Ascending aorta (tissue), 2 donors: ENCODE measurements at places on chromosomes 2 and 18.
A peak's percentile ranks its signal among the peaks of the same experiment; 100 is the strongest.

DNA sequence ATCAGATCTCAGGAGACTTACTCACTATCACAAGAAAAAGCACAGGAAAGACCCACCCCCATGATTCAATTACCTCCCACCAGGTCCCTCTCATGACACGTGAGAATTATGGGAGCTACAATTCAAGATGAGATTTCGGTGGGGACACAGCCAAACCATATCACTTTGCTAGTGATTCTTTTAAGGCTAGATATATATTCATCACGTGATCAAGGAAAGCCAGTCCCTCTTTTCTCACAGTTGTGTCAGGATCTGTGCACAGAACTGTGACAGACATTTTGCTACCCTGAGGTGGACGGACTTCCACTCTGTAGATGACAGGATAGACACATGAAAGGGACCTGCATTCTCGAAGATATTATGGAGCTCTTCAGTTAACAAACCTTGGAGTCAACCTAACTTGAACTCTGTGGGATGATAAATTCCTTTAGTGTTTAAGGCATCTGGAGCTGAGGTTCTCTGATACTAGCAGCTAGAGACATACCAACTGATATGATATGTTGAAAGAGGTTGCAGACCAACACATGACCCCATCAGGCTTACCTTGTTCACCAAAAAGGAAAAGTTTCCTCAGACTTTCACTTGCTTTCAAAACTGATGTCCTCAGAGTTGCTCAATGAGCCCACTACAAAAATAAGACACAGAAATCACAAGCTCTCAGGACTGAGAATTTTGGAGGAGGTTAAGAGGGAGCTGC, 66.3 kb upstream of the SCG2 start:
- no peak overlapping the region for H3K27ac ChIP-seq
- H3K4me1 ChIP-seq, result no peaks in the 10 kb centered on the region
- DNase-seq, result no peak
- no peak overlapping the region for H3K4me3 ChIP-seq

DNA sequence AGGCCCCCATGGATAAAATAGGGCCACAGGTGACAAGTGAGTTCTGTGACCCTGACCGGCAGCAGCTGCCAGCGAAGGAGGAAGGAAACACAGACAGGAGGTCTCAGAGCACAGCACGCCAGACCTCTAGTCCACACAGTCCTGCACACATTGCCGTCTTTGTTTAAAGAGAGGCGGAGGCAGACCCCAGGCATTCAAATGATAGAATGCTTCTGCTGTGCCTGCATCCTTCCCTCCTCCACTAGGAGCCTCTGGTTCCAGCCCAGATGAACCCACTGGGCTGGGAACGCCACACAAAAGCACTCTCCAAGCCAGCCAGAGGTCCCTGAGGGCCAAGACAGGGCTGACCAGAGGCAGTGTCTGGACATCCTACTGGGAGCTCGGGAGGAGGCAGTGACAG, 118.7 kb downstream of the KLHL29 start:
- no peaks in the 10 kb centered on the region for H3K27me3 ChIP-seq
- H3K4me3 ChIP-seq, result no peak overlapping the region
- peaks cover 10% of the 10 kb centered on the region for H3K4me1 ChIP-seq
- no peak for DNase-seq
- H3K27ac ChIP-seq, result no peak overlapping the region
- no peaks in the 10 kb centered on the region for H3K36me3 ChIP-seq

DNA sequence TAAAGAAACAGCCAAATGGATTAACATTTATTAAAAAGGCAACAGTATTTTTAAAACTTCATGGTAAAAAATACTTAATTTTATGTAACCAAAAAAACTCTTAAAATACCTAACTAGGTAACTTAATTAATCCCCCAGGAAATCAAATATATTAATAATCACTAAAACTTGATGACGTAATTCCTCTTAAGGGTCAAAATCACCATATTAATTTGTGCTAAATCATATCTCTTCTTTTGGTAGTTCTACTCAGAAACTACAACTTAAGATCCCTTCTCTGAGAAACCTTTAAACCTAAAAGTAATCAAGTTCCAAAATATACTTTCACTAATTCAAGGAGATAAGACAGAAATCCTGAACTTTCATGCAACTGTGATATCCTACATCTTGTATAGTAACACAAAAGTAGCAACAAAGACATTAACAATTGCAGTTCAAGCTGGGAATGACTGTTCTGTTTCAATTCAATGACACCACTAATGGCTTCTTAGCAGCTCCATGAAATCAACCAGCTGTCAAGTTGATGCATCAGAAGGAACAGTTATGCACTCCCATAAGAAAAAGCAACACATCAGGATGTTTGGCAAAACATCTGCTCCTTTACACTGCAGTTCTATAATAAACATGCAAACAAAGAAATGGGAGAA, 4.0 kb downstream of the BAZ2B start:
- DNase-seq, result no peak
- H3K4me1 ChIP-seq, result peaks cover 2% of the 10 kb centered on the region
- no peaks in the 10 kb centered on the region for H3K36me3 ChIP-seq
- peak overlapping the region; percentile 20 for H3K27ac ChIP-seq
- no peaks in the 10 kb centered on the region for H3K27me3 ChIP-seq
- peak overlapping the region; percentile 77 for H3K4me3 ChIP-seq

DNA sequence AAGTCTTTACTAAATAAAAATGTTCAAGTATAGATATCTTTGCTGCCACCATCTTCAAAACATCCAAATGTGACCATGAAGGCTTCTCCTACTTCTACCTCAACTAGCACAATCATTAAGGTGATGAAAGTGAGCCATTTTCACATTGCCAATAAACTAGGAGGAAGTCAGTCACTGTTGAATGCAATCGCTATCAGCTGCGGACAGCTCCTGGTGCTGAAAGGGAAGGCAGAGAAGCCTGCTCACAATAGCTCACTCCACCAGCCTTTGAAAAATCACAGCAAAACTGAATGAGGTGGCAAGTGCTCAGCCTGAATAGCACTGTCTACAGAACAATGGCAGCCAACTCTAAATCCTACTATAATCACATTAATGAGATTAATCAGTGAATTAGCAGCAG, 2.2 kb downstream of the MYT1L start:
- H3K4me1 ChIP-seq, result no peaks in the 10 kb centered on the region
- no peaks in the 10 kb centered on the region for H3K27me3 ChIP-seq
- DNase-seq, result no peak
- no peaks in the 10 kb centered on the region for H3K36me3 ChIP-seq
- no peak overlapping the region for H3K27ac ChIP-seq

- no peak overlapping the region for H3K27ac ChIP-seq
- DNase-seq, result no peak
- H3K36me3 ChIP-seq, result no peaks in the 10 kb centered on the region
- no peak overlapping the region for H3K4me3 ChIP-seq
- no peaks in the 10 kb centered on the region for H3K27me3 ChIP-seq
Measured at GRCh38 chr2:180184506-180184905, 177.4 kb upstream of the CWC22 start.

- H3K27me3 ChIP-seq, result no peaks in the 10 kb centered on the region
- no peak for DNase-seq
- H3K4me1 ChIP-seq, result no peaks in the 10 kb centered on the region
- no peak overlapping the region for H3K4me3 ChIP-seq
- H3K36me3 ChIP-seq, result no peaks in the 10 kb centered on the region
- no peak overlapping the region for H3K27ac ChIP-seq
Measured at GRCh38 chr2:159065313-159065712, 96.9 kb downstream of the TANC1 start.

- no peaks in the 10 kb centered on the region for H3K27me3 ChIP-seq
- no peaks in the 10 kb centered on the region for H3K36me3 ChIP-seq
- H3K27ac ChIP-seq, result no peak overlapping the region
- H3K4me3 ChIP-seq, result no peak overlapping the region
Measured at GRCh38 chr18:7207366-7207915, 23.4 kb upstream of the LRRC30 start.

DNA sequence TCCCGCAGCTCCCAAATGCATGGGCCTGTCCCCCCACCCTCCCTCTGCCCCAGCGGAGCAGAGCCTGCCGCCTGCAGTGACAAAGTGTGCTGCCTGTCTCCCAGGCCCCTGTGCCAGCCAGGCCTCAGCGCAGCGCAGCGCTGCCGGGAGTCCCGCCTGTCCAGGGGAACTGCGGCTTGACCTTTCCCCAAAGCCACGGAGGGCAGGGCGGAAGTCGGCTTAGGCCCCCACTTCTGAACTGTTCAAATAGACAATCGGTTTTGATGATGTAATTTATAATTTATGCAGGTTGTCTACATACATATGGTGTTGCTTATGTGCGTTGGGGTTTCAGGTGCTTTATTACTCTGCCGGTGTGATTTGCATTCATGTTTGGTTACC, 7.1 kb downstream of the GBX2 start:
- peaks cover 11% of the 10 kb centered on the region for H3K4me1 ChIP-seq
- peaks cover 4% of the 10 kb centered on the region for H3K27me3 ChIP-seq
- DNase-seq, result no peak
- no peaks in the 10 kb centered on the region for H3K36me3 ChIP-seq
- H3K27ac ChIP-seq, result no peak overlapping the region

DNA sequence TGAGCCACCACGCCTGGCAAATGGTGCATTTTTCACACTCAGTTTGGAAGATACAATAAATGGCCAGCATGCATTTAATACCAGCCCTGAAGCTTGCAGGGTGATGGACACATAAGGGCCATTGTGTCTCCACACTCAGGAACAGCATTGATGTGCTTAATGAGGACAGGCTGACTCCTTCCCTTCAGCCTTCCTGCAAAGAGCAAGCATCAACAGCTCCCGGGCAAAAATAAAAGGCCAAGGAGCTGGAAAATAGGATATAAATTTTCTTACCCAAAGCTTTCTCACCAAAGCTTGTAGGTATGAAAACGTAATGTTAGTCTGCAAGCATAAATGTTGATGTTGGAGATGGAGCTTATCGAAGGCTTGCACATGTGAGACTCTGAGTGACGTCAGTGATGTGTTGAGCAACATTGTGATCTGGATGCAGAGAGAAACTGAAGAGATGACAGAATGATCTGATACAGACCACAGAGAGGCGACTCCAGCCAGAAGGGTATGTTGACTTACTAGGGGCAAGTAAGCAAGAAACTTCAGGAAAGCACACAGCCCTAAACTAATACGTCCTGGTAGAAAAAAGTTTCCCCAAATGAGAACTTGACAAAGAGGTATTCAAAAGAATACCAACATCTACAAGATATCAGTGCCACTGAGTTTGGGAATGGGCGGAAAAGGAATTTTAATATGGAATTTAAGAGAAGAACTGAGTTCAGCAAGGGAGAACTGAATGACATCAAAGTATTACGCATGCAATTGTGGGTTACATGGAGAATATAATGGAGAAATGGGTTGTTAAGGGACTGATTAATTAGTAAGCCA, 256.5 kb downstream of the TGIF1 start:
- no peak overlapping the region for H3K4me3 ChIP-seq
- no peaks in the 10 kb centered on the region for H3K27me3 ChIP-seq
- H3K27ac ChIP-seq, result no peak overlapping the region
- no peaks in the 10 kb centered on the region for H3K4me1 ChIP-seq
- DNase-seq, result no peak

- H3K4me1 ChIP-seq, result no peaks in the 10 kb centered on the region
- no peak for DNase-seq
- H3K27me3 ChIP-seq, result no peaks in the 10 kb centered on the region
- no peaks in the 10 kb centered on the region for H3K36me3 ChIP-seq
Measured at GRCh38 chr2:126749537-126749936, 93.6 kb downstream of the GYPC start.

GRCh38 chr2:208255557-208256106, 761 bp upstream of the IDH1 start:
- no peaks in the 10 kb centered on the region for H3K4me1 ChIP-seq
- peak overlapping the region; percentile 73 for H3K4me3 ChIP-seq
